ENCODE measurements at places on chromosomes 2 and 18.

GRCh38 chr2:215884451-215885087 is 128.8 kb downstream of the MREG start:
- no peak for DNase-seq

GRCh38 chr18:74381621-74382295 is 66.1 kb downstream of the C18orf63 start:
- DNase-seq, result no peak

GRCh38 chr2:148719941-148720436 is 75.4 kb downstream of the EPC2 start:
- DNase-seq, result no peak

- no peak for DNase-seq
These were observed 211.3 kb downstream of the ARL4C start for GRCh38 chr2:234285541-234285940.

- no peak for DNase-seq
These were observed 327.6 kb downstream of the NCKAP5 start for GRCh38 chr2:133240491-133241223.

- DNase-seq, result no peak
These were observed 630.6 kb upstream of the ZNF804A start for GRCh38 chr2:183967756-183968155.

DNA sequence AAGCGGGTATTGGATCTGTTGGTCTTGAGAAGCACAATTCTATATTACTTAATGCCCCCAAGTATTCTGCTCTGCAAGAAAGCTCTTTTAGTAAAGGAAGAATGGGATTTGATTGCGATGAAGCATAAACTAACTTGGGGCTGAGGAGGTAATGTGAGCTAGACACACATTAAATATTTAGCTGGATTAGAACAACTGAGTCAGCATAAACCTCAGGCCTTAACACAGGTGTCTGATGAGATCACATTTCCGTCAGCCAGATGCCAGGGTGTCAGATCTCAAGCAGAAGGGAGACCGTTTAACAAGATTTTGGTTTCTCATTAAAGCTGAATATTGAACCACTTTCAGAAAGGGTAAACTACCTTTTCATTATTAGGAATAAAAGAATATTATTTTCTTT is 94.5 kb downstream of the GYPC start:
- no peak for DNase-seq

DNA sequence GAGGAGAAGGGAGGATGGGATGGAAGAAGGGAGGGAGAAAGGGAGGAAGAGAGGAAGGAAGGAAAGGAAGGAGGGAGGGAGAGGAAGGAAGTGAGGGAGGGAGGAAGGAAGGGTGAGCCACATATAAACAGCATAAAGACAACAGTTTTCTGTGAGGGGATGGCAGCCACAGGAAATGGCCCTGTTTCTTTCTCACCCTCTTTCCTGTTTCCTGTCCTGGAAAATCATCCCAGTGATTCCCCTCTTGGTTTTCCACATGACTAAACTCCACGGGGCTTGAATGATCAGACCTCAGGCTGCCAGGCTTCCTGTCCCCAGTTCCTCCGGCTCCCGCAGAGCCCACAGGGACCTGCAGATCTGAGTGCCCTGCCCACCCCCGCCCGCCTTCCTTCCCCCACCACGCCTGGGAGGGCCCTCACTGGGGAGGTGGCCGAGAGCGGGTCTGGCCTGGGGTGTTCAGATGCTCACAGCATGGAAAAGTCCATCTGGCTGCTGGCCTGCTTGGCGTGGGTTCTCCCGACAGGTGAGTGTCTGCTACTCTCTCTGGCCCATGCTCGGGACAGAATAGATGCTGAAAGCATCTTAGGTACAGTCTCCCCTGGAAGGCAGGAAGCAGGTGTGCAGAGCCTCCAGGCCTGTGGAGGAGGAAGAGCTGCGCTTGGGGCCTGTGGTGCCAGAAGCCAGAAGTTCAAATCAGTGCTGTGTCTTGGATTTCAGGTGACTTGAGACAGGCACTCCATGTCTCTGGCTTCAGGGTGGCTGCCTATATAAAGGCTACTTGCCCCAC is at the start of gene SIGLEC15:
Gene SIGLEC15, plus strand, starts transcription at position 418 of the 787 bp plus-strand sequence. Its CDS starts 54 bp downstream, at position 472.
- no peak for DNase-seq

DNA sequence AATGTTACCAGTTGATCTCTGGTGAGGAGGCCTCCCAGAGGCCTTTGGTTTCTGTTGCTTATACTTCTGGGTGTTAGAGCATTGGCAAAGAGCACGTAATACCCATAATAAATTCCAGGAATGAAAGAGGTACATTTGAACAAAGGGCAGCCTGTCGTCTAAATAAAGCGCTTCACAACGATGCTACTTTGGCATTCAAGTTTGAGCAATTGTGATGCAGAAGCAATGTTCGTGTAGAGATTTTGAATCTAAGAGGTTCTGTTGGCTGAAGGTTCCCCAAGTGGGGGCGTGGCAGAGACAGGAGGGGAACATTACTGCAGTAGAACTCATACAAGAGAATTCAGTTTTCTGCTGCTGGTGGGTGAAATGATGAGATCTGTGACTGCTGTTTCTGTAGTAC is 27.8 kb downstream of the ZNF532 start:
- no peak for DNase-seq

DNA sequence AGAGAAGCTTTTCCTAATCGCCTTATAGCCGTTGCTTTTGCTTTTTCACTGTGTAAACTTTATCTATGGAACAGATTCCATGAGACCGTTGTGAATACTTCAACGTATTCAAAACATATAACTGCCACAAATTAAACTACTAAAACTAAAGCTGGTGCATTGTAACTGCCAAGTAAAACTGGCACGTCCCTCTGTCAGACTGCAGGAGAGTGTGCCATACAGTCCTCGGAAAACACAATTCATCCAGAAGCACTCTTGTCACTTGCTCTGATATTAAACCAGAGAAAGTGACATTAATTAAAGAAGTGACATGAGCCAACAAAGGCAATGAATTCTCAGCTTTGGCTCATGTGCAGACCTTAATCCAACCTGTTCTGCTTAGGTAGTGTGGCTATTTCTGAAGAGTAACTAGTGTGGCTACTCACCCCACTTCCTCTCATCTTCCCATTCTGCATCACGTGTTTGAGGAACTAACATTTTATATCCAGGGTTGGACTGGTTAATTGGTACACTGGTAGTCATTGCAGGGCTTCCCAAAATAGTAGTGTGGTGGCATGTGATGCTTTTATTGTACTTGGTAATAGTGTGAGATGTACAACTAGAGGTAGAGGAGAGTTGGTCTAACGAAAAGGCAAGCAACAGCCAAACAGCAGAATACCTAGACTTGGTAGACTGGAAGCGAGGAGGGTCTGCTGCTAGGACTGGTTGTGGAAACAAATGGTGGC is 9.7 kb downstream of the VRK2 start:
- DNase-seq, result no peak

DNA sequence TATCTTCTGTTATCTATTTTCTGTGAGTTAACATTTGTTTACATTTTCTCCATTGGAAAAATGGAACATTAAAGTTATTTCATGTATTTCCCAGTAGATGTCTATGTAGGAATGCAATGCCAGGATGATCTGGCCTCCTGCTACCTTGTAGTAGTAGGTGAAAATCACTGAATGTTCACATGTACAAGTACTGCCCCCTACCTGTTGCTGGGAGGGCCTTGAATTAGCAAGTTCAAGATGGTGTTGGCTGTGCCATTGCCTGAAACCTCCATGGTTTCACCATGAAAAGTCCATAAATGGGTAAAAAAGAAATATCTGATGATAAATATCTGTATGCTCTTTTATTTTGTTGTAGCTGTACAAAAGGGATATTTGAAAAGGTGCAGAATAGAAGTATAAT is 30.7 kb downstream of the XRCC5 start:
- no peak for DNase-seq

GRCh38 chr2:217746808-217747207 is 256.0 kb downstream of the TNS1 start:
- DNase-seq, result no peak

GRCh38 chr18:73636355-73636754 is 511.3 kb downstream of the FBXO15 start:
- no peak for DNase-seq

DNA sequence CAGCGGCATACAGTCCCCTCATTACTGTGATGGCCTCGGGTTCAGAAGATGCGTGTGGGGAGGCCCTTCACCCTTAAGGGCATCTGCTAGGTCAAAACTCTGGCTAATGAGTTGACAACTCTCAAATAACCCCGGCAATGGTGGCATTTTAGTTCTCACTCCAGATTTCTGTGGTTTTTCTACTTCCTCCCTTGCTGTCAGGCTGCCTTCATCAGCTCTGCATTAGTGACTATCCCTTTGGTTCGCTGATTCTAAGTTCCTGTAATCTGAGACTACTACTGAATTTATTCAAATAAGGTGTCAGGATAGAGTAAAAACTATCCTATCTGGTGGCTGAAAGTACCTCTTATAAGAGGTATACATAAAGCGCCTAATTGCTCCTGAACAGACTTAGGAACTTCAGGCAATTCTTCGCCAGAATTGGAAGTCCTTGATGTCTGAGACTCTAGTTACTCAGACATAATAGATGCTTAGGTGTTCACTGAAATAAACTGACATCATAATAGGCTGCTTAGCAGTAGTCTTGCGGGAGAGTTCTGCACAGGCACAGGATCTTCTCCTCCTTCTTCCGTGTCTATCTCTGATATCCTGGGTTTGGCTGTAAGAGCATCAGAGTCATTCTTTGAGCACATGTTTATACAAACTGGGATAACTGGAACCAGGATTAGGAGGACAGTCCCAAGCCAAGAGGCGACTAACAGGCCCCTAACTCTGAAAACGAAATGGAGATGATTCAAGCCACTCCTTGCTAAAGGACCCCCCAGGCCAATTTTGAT is 194.5 kb downstream of the DNER start:
- DNase-seq, result no peak

- DNase-seq, result no peak
These were observed 499.3 kb upstream of the SMIM21 start for GRCh38 chr18:75926811-75927210.

DNA sequence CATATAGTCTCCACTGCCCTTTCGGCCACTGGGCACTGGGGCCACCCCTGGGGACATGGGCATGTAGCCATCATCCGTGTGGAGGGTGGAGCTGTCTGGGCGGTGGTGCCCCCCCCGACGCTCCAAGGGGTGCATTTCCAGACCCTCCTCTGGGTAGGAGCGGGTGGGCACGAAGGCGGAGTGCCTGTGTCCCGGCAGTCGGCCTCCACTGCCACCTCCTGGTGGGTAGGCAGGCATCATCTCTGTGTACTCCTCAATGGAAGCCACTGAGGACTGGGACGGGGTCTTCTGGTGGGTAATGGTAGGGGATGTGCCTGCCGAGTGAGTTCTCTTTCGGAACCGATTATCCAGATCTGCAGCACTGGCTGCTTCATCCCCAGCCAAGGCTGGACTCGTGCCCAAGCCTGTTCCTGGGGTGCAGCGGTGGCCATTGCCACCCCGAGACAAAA is 2.8 kb downstream of the IRS1 start:
- DNase-seq, result no peak

DNA sequence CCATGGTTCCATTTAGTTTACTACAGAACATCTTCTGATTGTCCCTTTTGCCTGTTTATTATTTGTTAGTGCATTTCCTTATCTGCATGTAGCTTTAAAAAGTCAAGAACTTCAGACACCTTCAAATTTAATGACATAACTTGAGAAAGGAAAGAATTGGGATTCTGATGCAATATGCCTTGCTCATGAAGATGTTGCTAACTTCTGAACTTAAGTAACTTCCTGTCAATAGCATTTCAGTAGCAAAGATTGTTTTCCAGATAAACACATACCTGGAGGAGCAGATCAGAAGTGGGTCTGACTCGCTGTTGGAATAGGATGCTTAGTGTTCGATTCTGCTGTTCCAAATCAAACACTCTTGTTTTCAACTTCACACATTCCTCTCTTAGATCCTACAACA is 190.2 kb upstream of the LYPD1 start:
- no peak for DNase-seq

DNA sequence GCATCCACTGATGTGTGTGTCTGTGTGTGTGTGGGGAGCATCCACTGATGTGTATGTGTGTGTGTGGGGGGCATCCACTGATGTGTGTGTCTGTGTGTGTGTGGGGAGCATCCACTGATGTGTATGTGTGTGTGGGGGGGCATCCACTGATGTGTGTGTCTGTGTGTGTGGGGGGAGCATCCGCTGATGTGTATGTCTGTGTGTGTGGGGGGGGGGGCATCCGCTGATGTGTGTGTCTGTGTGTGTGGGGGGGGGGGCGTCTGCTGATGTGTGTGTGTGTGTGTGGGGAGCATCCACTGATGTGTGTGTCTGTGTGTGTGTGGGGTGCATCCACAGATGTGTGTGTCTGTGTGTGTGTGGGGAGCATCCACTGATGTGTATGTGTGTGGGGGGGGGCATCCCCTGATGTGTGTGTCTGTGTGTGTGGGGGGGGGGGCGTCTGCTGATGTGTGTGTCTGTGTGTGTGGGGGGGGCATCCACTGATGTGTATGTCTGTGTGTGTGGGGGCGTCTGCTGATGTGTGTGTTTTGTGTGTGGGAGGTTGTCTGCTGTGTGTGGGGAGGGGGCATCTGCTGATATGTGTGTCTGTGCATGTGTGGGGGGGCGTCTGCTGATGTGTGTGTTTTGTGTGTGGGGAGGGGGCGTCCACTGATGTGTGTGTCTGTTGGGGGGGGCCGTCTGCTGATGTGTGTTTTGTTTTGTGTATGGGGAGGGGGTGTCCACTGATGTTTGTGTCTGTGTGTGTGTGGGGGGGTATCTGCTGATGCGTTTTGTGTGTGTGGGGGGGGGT is 125.9 kb downstream of the NFATC1 start:
- no peak for DNase-seq

DNA sequence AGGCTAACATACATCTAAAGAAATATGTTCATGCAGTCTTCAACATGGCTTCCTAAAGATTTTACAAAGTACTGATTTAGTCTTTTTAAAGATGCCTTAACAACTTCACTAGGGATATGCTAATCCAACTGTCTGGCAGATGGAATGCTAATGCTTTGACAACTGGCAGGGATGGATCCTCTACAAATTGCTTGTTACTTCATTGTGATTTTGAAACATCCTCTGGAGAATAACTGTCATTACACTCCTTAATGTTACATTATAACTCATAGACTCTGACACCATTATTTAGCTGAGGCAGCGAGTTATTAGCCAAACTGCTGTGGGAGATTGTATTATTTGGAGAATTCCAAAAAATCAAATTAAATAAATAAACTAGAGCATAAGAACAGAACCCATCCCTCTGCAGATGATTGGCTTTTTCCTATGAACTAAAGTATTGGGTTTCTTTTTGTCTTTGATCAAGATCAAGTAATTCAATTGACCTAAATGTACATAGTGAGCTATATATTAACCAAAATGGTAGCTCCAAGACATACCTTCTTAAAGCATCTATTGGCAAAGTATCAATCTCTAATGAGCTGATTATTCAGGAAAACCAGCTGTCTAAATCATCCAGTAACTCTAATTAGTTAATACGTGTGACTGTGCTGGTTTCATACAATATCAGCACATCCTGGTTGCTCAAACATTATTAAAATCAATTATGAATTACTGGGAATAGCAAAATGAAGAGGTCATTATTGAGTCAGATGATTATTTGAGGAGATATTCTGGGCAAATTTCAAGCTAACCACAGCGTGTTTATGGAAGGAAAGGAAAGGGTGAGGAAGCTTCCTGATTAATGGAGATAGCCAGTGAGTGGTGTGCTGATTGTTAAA is 321.3 kb upstream of the TFPI start:
- no peak for DNase-seq

Measured in stimulated activated CD4-positive, alpha-beta T cell treated with anti-CD3 and anti-CD28 coated beads, TNF-alpha, amount 100 ng/mL, for 1 hour (primary cell).